ENCODE measurements at places on chromosomes 5 and 9.

DNA sequence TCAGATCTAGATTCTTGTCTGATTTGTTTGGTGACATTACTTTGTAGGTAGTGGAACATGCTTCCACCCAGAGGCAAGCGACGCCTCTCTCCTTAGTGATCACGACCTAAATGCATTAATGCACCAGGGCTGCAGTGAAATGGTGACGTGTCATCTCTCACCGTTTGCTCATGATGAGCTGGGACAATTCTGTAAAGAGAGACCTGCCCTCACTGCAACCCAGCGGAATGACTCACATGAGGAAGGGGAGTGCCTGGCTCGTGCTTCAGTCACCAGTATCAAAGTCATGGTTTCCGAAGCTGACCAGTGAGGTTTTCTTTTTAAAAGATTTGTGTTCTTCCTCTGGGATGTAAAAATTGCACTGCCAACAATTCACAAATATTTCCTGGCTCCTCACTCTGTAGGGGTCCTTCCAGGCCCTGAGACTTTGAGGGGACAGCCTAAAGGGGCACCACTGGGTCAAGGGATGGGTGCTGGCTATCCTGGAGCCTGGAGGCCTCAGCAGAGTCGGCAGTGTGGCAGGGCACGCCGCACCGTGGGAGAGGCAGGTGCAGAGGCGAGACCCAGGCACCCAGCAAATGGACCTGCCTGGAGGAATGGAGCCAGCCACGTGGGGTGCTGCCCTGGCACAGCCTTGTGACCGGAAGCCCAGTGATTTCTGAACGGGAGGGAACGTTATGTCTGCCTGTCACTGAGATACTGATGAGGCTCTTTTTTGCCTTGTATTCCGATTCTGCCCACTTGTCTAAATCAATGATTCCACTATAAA, 17.3 kb downstream of the QSOX2 start:
- DNase-seq = no peak

- no peak for DNase-seq
These were observed 28.1 kb downstream of the CPEB4 start for GRCh38 chr5:173916233-173916632.

DNA sequence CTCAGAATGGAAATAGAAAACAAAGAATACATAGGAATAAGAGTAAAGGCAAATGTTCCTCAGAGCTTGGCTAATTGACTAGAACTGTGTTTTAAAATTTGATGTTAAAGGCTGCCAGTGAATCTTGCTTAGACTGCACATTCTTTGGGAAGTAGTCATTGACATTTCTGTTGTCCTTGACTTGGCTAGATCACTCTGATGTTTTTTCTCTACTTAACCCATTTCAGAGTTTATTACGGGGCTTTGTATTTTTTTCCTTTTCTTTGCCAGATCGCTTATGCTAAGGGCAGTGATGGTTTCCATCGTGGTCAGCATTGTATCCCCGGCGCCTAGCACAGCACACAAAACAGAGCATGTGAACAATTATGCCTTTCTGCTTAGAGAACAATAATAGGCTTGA, 1126.7 kb upstream of the CDH9 start:
- no peak for DNase-seq

DNA sequence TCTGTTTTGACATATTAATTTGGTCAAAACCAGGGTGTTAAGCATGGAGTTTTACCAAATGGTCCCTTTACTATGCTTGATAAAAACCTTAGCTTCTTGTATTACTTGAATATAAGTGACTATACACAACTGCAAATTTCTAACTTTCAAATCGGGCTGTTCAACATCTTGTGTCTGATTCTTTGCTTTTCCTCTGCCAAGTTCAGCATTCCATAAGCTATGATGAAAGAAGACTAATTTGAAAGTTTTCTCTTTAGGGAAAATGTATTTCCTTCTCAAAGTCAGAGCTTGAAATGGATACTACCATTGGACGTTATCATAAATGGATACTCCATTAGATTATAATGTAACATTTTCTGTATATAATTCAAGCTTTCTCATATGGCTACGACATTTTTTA, 792.9 kb downstream of the EFNA5 start:
- no peak for DNase-seq

DNA sequence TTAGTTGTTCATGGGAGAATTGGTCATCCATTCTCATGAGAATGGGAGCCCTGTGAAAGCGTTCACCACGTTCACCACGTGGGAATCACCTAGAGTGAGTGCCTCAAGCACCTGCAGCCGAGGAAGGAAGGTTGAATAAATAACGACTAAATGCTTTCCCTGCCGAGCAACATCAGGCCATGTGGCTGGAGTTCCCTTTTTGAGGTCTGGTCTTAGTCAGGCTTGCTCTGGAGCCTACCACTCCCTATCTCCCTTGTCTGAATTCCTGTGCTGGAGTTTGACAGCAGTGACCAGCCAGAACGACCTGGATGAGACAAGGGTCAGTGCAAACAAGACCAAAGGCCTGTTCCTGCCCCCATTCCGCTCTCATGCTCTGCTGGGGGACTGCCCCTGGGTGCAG, 28.5 kb downstream of the KCNMB1 start:
- no peak for DNase-seq

GRCh38 chr5:57181154-57181553, 7.3 kb downstream of the GPBP1 start:
- DNase-seq = no peak

GRCh38 chr5:150556859-150557508, 49.1 kb downstream of the NDST1 start:
- DNase-seq = no peak

Data from NCI-H2029 (cell line).